ENCODE measurements at places on chromosomes 2 and 18.

DNA sequence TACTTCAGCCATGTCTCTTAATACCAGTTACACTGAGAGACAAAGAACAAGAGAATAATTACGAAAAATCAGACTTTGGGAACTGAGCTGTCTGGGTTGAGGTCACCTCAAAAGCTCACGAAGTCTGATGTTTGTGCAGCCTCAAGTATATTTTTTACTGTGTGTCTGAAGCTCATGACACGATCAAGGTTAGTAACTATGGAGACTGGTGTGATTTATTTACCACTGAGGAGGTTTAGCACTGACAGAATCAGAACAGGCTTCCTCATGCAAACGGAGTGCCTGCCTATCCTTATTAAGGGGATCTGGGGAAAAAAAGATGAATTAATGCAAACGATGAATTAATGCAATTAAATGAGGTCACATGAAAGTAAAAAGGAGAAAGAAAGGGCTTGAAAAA is 61.1 kb upstream of the RAPH1 start:
- no peak for DNase-seq

DNA sequence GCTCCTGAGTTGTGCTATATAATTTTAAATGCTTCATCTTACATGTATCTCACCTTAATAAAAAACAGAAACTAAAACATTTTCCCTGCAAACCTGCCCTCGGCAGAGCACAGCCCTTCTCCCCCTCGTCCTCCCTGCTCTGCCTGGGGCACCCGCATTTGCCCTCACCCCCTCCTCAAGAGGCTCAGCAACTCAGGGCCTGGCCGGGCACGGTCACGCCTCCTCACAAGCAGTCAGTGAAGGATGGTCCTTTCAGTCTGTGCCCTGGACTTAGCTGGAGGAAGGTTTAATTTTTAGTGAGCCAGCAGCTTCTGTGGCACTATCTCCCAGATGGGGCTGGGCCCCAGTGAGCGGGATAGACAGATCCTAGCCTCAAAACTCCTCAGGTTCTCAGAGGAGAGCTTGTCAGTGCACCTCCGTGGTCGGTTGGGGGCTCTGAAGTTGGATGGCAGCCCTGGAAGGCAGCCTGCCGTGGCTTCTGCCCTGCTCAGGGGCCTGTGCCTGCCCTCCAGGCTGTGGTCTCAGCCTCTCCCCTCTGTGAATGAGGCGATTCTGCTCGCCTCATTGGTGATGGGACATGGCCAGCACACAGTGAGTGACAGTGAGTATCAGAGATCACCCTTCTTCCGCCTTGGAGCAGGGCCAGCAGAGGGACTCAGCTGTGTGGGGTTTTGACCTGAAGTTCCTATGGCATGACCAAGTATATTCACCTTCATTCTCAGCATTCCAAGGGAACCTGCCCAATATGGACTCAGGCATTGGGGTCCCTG is 56.3 kb upstream of the AFF3 start:
- DNase-seq = no peak

- no peak for DNase-seq
Observed at GRCh38 chr2:189481071-189481470, 39.8 kb downstream of the WDR75 start.

GRCh38 chr2:42225573-42225972 is 56.4 kb downstream of the EML4 start:
- DNase-seq = no peak

GRCh38 chr2:160557903-160558302 is 64.3 kb upstream of the RBMS1 start:
- peak; percentile 61 for DNase-seq

- DNase-seq = peak; percentile 83
Observed at GRCh38 chr2:196331143-196331542, 159.8 kb upstream of the STK17B start.

DNA sequence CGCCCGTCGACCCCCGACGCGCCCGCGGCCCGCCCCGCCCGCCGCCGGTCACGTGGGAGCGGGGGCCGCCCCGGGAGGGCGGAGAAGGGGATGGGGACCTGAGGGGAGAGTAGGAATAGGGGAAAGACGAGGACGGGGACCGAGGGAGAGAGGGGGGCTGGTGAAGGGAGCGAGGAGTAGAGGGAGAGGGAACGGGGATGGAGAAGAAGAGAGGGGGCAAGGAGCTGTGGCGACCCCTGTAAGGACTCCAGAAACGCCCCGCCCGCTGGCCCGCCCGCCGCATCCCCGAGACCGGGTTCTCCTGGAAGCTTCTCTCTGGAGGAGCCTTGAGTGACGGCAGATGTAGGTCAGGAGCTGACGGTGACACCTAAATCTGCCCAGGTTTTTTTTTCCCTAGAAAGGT is 615 bp downstream of the ADNP2 start:
- DNase-seq = peak; percentile 42

GRCh38 chr2:23624378-23624777 is 239.4 kb downstream of the KLHL29 start:
- DNase-seq = peak; percentile 56

DNA sequence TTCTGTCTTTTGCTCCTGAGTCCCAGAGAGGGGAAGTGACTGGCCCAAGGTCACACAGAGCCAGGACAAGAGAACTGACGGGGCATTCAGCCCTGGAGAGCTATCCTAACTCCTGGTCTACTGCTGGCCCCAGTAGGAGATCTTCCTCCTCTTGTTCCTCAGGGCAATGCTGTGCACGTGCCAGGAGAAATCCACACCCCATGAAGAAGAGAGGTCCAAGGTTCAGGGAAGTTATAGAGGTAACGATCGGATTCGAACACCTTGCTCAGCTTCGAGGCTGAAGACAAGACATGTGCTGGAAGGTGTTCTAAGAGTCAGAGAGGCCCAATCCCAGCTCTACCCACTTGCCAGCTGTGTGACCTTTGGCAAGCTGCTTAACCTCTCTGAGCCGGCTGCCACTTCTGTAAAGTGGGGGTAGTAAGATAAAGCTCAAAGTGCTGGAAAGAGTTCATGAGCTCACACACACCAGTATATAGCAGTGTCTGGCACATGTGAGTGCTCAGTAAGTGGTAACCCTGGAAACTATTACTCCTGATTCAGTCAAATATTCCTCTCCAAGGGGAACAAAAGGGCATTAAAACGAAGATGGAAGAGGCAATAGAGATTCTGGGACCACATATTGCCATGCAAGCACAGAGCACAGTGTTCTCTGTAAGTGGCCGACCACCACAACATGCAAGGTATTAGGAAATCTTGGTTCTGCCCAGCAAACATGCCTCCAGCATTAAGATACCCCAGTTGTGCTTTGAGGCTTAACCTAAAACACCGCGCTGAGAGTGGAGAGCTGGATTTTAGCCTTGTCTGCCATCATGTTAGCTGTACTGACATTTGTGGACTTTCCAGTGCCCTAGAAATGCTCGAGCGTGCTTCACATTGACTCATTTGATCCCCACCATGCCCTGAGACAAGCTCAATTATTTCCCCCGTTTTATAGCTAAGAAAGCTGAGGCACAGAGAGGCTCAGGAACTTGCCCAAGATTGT is 25.6 kb downstream of the SERTAD2 start:
- no peak for DNase-seq

DNA sequence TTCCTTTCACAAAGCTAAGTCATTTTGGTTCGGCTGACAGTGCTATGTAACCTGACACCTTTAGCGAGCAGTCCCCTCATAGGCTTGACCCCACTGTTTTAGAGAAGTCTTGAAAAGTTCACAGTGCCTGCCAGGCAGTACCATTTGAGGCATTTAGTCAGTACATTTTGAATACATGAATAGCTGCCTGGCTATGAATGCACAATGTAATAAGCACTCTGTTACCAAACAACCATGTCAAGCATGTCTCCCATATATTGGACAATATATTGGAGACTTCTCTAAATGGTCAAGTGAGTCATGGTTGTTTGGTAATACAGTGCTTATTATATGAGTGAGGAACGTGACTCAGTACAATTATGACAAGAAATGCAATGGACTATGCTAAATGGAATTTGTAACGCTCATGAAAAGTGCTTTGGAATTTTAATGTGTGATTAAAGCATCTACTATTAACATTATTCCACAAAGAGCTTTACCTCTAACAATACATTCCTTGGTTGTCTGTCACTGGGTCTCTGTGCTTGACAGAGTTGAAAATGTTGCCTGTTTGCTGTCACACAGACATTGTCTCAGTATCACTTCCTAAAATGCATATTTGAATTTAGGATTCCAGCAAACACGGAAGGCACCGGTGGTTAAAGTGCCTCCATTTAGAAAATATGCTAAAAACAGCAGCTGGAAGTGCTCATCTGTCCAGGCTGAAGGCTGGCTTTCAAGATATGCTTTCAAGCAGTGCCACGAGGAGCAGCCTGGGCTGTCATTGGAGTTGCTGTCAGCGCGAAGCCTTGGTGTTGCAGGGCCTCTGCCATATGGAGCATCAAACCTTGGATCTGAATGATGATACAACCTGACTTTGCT is 458.6 kb downstream of the FBXO15 start:
- no peak for DNase-seq

DNA sequence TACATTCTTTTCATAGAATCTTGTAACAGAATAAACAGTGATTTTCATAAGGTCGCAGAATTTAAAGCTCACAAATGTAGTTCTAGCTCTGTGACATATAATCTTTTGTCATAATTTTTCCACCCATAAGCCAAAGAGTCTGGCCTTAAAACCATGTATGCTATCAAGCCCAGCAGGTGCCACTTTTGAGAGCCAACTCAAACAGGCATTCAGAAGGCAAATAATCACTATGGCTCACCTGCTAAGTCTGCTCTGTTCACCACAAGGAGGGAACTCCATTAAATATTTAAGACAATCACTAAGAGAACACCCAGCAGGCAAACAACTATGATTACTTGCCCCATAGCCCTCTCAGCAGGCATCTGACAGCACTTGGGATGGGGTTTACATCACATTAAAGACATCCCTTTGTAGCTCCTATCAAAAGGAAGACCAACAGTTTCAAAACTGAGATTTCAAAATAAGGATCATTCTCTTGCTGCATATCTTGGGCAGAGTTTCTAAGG is 241.6 kb downstream of the PDE11A start:
- DNase-seq = no peak

GRCh38 chr2:179558010-179558934 is 293.6 kb upstream of the SESTD1 start:
- DNase-seq = no peak

DNA sequence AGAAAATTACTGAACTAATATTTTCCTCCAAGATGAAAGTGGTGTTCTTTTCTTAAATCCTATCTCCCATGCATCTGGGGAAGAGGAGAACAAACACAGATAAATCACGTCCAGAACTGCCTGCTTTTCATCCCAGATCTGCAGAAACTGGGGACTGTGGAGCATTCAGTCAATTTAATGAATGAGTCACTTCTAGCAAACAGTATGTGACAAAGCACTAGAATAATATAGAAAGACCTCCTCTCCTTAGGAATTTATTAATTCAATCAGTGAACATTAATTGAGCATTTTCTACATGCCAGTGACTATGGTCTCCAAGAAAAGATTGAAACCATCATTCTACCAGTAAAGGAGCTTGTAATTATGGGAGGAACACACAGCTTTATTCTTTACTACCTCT is 693.4 kb upstream of the ID2 start:
- DNase-seq = no peak

GRCh38 chr2:156918410-156918809 is 339.1 kb upstream of the GALNT5 start:
- DNase-seq = no peak

- DNase-seq = no peak
Observed at GRCh38 chr2:143645921-143646645, 516.9 kb downstream of the ARHGAP15 start.

GRCh38 chr2:136891100-136891499 is 125.8 kb downstream of the THSD7B start:
- no peak for DNase-seq

GRCh38 chr2:238720232-238720672 is 127.6 kb upstream of the TWIST2 start:
- peak; percentile 76 for DNase-seq

- DNase-seq = peak; percentile 64
Observed at GRCh38 chr2:43201497-43201896, 24.9 kb downstream of the ZFP36L2 start.

DNA sequence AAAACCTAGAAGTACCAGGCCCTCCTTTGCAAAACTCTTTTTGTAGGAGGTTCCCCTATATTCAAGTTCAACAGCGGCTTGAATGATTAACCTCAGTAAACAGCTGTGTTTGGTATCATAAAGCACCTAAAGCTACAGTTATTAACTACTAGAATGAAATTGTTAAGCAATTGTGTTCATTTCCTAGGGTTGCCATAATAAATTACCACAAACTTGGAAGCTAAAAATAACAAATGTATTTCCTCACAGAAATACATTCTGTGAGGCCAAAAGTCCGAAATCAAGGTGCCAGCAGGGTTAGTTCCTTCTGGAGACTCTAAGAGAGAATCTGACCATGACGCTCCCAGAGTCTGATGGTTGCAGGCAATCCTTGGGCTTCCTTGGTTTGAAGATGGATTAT is 202.1 kb upstream of the ACVR2A start:
- no peak for DNase-seq
